Cardiac atrium fibroblast (primary cell): ENCODE measurements at places on chromosomes 1 and 21. TPM values are rescaled to one million over a fixed set of nuclear protein-coding genes. Genes with fewer than 3 reads are reported as not detected.

Gene CFHR3
- total RNA-seq = not detected in 2 replicates

Gene CDA
- total RNA-seq = 1.6 TPM in 1 of 2 replicates, not detected in the other

Gene KCNH1
- total RNA-seq = not detected in 2 replicates

Gene IER5
- 10.0 and 13.9 TPM in 2 replicates for total RNA-seq

Gene LCE2B
- total RNA-seq = not detected in 2 replicates

Gene JUN
- 113 and 181 TPM in 2 replicates for total RNA-seq

Gene KCTD3
- total RNA-seq = 24.8 and 25.1 TPM in 2 replicates

Gene MTARC1
- 0.32 and 0.72 TPM in 2 replicates for total RNA-seq

Gene TFF1
- total RNA-seq = not detected in 2 replicates

Gene PPCS
- total RNA-seq = 30.0 and 55.1 TPM in 2 replicates

Gene H6PD
- 35.6 and 36.3 TPM in 2 replicates for total RNA-seq

Gene MIB2
- total RNA-seq = 51.0 and 54.3 TPM in 2 replicates

Gene TMEM81
- total RNA-seq = 2.2 TPM in 1 of 2 replicates, not detected in the other

Gene VHLL
- total RNA-seq = not detected in 2 replicates

Gene HAO2
- not detected in 2 replicates for total RNA-seq

Gene PDPN
- 0.90 and 4.1 TPM in 2 replicates for total RNA-seq

Gene EXO1
- total RNA-seq = 2.2 and 5.2 TPM in 2 replicates

Gene GBP6
- total RNA-seq = not detected in 2 replicates
